ENCODE measurements at places on chromosomes 2 and 18.

DNA sequence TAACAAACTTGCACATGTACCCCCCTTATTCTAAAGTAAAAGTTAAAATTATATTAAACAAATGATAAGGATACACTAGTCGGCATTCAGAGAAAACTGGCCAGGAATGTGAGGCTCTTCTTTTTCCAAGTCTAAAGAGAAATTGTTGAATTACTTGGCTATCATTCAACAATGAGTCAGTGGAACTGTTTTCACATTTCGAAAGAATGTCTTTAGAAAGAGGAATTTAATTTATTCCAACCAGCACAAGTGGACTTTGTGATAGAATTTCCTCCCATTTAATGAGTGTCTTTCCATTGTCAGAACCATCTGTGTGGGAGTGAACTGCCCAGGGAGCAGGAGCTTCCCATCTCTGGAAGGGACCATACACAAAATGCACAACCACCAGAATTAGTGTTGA, 792.2 kb downstream of the EPHA4 start:
- no peak for DNase-seq

DNA sequence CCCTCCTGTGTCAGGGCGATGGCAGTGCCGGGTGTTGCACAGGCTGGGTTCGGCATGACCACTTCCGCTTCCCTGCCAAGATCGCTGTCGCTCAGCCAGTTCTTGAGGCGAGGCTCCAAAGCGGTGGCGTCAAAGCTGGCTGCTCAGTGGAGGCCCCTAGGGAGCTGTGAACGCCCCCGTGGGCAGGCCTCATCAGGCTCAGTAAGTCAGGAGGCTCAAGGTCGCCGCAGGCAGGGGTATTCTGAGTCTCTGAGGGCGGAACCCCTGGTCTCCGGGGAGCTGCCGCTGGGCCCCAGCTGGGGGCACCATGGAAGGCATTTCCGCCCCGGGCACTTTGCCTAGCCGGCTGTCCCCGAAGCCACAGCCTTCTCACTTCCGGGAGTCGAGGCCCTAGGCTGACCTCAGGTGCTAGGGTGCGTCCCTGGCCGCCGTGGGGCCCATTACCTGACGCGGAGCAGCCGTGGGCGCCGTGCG, 210.4 kb downstream of the SOCS6 start:
- no peak for DNase-seq

DNA sequence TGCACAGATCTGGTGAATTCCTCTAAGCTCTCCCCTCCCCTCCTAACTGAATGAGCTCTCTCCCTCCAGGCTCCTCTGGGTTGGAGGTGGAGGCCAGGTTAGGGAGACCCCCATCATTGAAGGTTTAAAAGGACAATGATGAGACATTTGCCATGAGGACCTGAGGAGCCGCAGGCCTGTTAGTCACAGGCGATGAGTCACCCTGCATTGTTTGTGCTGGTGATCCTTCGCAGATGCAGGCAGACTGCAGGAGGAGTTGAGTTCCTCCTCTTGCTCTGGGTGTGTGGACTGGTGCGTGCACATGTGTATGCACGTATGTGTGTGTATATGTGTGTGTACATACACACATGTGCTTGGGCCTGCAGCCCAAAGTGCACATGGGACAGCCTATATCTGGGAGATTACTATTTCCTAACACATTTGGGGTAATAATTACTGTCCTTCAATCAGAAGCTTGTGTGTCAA, 42.0 kb downstream of the MCFD2 start:
- peak; percentile 58 for DNase-seq

DNA sequence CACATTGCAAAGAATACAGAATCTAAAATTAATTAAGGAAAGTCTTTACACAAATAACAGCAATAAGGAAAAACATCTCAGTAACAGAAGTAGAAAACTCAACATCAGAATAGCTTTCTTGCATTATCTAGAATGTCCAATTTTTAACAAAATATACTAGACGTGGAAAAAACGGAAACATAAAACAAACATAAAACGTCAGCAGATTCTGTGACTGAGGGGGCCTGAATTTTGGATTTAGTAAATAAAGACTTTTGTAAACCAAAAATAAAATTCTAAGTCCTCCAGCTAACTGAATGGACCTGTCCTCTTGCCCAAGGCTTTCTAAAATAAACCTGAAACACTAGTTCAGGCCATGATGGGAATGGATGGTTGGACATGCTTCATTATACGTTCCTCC, 773.5 kb upstream of the LRRTM1 start:
- DNase-seq, result no peak

DNA sequence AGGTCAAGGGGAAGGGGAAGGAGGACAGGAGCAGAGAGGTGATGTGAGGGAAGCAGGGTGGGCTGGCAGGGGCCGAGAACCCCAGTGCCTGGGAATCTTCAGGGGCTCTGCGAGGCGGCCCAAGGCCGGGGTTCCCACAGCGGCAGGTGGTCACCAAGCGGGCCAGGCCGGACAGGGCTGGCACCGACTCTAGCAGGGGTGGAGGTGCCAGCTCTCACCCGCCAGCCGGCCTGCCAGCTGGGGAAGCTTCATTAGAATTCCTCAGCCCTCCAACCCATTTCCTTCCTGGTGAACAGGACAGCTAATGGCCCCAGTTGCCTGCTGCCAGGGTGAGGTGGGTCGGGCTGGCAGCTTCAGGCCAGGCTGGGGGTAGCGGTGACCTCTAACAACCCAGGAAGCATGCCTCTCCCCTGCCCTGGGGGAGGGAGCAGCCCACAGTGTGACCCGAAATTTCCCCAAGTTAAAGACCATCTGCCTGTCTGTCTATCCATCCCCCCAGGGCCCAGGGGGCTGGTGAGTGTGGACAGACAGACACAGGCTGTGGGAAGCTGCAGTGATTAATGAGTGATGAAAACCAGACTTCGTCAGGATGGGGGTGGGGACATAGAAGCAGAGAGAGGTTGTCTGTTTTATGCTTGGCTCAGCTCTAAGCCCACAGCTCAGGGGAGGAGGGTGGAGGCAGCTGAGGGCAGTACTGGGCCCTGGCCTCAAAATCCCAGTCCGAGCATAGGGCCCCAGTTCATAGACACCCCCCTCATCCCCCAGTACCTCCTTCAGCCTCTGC, 144.1 kb downstream of the ZFP36L2 start:
- no peak for DNase-seq

GRCh38 chr18:61199171-61199848, 133.9 kb upstream of the CDH20 start:
- DNase-seq, result no peak

DNA sequence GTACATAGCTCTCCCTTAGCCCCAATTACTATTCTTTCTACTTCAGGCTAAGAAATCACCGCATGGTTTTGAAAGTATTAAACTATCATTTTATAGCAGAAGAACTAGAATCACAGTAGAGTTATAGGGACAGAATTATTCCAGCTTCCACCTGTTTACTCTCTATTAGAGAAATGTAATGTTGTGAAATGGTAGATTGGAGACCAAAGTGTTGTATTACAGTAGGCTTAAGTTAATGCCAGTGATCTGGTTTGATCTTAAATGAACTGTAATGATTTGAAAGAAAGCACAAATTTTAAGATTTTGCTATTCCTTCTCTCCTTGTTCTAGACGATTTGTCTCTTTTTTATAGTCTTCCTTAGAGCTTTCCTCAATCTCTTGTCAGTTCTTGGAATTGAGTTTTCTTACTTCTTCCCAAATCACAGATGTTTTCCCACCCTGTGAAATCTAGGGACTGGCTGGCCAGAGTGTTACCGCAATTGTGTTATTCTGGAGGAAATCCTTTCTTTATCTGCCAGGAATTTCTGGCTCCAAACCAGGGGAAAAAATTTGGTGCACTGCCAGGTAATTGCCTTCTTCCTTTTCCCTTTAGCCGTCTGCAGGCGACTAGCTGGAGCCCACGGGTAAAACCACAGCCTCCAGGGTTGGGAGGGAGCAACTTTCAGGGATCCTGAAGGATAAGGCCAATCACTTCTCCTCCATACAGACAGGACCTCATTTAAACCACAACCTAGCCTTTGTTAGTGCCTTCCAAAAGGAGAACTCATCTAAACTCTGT, 51.7 kb downstream of the NOP58 start:
- peak; percentile 42 for DNase-seq

GRCh38 chr2:212484563-212485080, 54.0 kb downstream of the ERBB4 start:
- no peak for DNase-seq

GRCh38 chr2:179235463-179236108, 29.0 kb downstream of the SESTD1 start:
- DNase-seq, result no peak

- DNase-seq, result no peak
These were observed 14.7 kb upstream of the MRPL33 start for GRCh38 chr2:27756544-27757498.

DNA sequence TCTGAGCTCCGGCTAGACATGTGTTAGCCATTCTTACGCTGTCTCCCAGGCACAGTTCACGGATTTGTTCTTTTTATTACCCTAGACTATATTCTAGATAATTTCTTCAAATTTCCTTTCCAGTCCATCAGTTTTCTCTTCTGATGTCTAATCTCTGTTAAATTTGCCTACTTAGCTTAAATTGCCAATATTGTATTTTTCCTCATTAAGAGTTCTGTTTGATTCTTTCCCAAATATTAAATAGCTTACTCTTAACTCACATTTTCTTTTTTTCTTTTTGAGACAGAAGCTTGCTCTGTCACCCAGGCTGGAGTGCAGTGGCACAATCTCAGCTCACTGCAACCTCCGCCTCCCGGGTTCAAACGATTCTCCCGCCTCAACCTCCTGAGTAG, 21.2 kb downstream of the CROCC2 start:
- DNase-seq, result no peak

GRCh38 chr2:155770516-155770915, 562.0 kb downstream of the NR4A2 start:
- DNase-seq, result no peak

GRCh38 chr18:40066368-40066767, 1888.7 kb upstream of the PIK3C3 start:
- DNase-seq, result no peak

- DNase-seq, result peak; percentile 63
These were observed 74.1 kb downstream of the COL4A3 start for GRCh38 chr2:227238238-227239237.

GRCh38 chr2:36797324-36798070, 101.0 kb downstream of the VIT start:
- DNase-seq, result no peak

DNA sequence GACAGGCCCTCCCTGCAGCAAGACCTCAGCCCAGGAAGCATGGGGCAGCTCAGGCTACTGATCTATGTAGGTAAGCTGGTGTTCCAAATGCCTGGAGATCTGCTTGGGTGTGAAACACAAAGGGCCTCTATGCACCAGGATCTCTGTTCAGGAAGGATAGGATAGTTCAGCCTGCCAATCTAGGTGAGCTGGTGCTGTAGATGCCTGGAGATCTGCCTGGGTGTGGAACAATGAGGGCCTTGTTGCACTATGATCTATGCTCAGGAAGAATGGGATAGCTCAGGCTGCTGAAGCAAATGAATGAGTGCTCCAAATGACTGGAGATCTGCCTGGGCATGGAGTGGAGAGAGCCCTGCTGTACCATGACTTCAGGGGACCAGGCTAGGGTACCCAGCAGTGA, 48.9 kb upstream of the MYL1 start:
- no peak for DNase-seq

GRCh38 chr2:10963155-10963554, 51.4 kb downstream of the KCNF1 start:
- no peak for DNase-seq

DNA sequence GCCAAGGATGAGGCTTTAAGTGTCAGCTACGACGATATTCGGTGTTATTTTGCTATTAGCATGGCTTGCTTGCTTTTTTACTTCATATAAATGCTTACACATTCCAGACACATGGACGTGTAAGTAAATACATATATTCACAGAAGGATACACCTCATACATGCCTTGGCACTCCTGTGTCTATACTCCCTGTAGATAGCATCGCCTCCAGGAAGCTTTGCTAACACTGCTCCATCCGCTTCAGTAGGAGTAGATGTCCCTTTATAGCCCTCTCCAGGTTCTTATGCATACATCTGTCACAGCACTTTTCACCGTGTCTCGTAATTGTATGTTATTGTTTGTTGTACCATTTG, 27.5 kb upstream of the KCTD1 start:
- DNase-seq, result no peak

- peak; percentile 15 for DNase-seq
These were observed 37.5 kb upstream of the SLC38A11 start for GRCh38 chr2:164992818-164993217.

DNA sequence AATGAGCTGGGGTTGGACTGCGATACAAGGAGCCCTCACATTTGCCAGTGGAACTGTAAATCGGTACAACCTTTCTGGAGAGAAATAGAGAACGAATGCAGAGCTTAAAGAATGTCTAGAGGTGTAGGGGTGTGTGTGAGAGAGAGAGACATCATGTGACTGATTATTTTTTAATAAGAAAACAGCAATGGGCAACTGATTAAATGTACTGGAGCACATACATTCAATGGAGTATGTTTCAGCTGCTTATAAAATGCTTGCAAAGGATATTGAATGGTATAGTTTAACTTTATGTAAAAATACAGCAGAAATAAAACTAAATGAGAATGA, 391 bp upstream of the TMEM17 start:
- no peak for DNase-seq

DNA sequence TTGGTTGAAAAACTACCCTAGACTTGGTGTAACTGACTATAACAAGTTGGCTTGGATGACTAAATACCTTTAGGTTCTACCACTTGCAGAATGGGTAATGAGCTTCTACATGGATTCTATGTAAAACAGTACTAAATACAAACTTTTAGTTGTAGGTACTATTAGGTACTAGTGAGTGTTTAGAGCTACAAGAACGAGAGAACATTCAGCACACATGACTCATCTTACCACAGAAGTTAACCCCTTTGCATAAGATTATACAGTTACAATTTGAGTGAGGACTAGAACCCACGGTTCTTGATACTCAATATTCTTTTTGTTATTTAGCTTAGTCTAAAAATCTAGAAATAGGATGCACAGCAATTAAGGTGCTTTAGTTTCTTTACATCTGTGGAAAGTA, 101.7 kb upstream of the TFCP2L1 start:
- no peak for DNase-seq

- DNase-seq, result no peak
These were observed 46.4 kb downstream of the SLC8A1 start for GRCh38 chr2:40405465-40405864.

DNA sequence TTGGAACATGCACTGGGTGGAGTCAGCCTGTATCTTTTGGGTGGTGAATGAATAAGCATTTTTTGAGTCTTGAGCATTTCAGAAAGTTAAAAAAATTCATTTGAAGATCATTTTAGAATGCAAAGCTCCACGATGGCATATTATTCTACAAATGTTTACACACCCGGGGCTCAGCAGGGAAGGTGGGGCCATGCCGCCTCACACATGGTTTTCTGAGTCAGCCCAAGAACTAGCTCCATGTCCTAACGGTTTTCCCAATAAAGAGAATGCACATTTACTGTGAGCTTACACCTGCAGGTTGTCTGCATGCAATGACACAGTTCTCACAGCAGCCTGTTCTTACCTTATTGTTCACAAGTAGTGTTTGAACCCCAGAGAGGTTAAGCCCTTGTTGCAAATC, 670.3 kb downstream of the GALR1 start:
- no peak for DNase-seq

DNA sequence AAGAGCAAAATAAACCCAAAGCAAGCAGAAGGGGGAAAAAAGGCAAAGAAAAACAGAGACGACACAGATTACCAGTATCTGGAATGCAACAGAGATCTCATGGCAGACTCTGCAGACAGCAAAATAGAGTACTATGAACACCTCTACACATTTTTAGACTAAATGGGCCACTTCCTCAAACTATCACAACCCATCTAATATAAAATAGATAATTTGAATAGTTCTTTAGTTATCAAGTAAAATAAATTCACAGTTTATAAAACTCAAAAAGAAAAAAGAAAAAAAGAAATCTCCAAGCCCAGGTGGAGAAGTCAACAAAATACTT, 16.6 kb downstream of the SESTD1 start:
- DNase-seq, result no peak

GRCh38 chr2:240374085-240374907, 61.2 kb upstream of the GPC1 start:
- DNase-seq, result no peak
